Anterior cingulate cortex (tissue), 58 donors: ENCODE measurements at places on chromosomes 1 and 21.

- DNase-seq: no peak
Observed at GRCh38 chr1:150121236-150121862, 28.4 kb upstream of the PLEKHO1 start.

DNA sequence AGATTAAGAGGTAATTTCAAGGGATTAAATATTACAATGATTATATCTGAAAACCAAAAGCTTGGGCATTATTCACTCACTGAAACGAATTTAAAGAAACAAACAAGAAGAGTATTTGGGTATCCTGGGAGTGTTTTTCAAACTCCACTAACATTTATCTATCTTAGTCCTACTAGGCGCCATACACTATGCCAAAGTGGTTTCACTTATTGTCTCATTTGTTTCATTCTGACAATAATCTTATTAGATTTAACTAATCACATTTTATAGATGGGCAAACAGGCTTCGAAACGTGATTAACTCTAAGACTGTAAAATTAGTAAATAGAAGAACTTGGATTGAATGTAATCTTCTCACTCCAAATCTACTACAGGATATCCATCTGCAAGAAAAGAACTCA is 25.4 kb downstream of the ASH1L start:
- no peak for DNase-seq

- DNase-seq: no peak
Observed at GRCh38 chr1:200336901-200337391, 72.9 kb downstream of the ZNF281 start.

DNA sequence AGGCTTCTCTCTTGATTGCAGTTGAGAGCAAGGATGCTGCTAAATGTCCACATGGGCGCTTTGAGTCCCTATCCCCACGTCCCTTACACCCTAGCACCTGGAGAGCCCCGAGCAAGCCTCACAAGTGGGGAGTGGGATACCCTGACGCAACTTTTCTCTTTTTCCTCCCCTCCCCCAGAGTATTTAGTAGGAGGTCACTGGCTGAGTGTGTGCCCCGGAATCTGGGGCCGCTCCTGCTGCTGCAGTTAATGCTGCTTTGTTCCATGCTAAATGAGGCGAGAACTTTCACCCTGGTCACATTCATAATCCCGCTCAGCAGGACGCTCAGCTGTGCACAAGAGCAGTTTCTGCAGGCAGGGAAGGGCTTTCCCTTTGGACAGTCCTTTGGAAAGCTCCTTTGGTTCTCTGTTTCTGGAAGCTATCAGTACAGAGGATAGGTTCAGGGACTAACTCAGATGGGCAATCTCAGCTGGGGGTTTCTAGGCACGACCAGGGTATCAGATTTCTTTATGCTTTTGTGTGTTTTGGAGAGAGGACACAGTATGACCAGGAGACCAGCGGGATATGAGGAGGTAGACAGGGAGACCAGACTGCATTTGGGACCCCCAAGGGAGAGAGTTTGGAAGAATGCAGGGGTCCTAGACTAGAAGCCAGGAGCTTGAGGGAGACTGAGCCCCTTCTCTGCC is 75.9 kb downstream of the NOS1AP start:
- DNase-seq: no peak

GRCh38 chr1:204046346-204046745 is 26.6 kb upstream of the SOX13 start:
- DNase-seq: no peak

DNA sequence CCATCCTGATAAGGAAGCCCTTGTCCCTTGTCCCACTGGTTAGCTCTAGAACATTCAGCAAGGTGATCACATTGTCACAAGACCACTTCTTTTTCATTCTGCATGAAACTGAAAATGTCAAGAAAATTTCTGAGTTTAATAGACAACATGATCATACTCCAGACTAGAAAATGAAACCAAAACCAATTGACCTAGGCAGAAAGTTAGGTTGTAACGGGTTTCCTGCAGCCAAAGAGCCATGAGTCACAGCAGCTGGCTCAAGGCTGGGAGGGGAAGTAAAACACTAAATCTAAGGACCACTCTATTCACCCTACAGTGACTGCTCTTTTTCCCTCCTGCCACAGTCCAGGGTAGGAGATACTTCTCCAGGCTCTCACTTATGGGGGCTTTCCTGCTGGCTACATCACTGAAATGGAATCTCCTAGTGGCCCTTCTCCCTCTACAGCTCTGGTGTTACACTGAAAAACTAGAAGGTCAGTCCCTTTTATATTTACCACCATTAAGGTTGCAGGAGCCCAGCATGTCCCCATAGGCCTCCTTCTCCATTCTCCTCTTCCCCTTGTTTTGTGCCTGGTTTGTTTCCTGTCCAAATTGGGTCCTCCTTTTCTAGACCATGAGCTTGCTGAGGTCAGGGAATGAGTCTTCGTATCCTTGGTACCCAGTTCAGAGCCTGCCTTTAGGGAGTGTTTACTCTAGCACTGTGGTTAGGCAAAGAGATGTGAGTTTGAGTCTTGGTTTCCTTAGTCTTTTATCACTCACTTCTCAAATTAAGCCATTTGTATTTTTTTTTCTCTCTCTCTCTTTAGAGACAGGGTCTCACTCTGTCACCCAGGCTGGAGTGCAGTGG is 236.5 kb upstream of the JUN start:
- DNase-seq: no peak

DNA sequence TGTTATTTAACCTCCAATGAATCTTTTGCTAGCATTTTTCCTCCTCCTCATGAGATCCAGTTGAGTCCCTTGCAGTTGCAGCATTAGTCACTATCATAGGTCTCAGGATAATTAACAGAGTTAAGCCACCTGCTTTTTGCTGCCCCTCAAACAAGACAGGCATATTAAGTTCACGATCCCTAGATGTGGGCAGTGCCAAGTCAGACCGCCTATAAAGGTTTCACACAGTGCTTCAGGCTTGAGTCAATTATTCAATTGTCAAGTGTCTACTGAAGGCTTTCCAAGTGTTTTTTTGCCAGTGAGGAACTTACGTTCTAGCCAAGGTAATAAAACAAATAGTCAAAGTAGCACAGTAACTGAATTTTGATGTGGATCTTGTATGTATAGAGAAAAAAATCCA is 175.0 kb downstream of the DAB1 start:
- DNase-seq: no peak

- DNase-seq: no peak
Observed at GRCh38 chr1:216612291-216612690, 110.9 kb downstream of the ESRRG start.

DNA sequence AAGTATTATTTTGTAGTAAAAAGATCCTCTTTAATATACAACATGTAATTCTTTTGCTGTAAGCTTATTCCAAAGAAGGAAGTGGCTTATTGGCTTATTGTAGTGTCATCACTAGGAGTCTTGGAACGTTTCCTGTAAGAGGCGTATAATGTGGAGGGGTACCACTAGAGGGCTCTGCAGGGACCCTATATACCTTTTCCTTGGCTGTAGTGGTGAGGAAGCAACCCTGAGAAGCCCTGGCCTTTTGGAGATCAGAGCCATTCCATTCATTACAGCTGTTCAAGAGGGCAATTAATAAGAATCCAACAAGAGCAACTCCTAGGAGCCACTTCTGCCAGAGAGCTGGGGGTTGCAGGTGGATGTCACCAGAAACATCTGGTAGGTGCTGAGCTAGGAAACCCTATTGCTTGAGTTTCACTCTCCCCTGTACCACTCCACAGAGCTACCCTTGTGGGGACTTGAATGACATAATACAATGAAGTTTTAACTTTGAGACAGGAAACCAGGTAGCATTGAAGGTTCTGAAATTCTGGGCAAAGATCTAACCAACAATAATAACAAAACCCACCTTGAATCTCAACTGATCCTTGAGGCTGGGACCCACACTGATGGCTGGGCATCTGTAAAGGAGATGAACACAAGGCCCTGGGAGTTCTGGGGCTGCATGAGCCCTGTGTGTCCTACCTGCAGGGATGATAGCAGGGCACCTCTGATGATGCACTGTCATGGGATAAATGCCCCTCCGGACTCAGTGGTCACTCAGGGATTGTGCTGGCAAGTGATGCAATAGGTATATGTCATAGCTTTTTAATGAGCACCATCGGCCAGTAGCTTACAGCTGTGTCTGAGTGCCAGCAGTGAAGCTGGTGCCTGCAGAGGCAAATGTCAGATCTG is 160.2 kb upstream of the COA6 start:
- DNase-seq: no peak

GRCh38 chr1:96238426-96238825 is 483.2 kb upstream of the PTBP2 start:
- DNase-seq: no peak

GRCh38 chr1:223519116-223519515 is 125.9 kb downstream of the CCDC185 start:
- no peak for DNase-seq

DNA sequence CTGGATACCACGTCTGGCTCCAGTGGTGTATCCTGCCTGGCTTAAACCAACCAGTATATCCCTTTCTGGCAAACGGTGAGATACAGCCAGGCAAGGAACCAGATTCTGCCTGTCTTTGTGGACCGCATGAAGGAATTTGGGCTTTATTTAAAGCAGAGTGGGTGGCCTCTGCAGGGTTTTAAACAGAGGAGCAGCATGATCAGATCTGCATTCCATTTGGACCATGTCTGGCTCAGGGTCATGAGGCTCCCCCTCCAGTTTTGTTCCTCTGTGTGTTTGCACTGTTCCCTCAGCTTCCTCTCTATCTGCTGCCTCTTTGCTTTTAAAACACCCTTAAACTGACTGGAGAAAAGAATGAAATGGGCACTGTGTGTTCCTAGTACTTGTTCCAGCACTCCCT is 195.0 kb downstream of the GIPC2 start:
- DNase-seq: no peak
